ENCODE measurements at places on chromosomes 7 and 10.

DNA sequence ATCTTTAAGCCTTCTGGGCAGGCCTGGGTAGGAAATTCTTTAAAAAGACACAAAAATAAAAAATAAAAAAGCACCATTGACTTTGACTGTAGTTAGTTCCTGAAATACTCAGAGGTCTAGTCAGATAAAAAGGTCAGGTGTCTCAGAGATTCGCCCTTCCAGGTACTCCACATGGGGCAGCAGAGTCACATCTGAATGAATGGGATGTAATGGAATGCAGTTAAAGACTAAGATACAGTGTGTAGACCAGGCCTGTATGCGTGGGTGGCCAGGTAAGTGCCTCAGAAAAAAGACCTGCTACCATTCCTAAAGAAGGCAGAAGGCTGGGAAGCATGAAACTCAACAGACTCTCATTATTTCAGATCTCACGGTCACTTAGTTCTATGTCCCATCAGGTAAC is 68.6 kb upstream of the SEM1 start:
- no peak for DNase-seq

DNA sequence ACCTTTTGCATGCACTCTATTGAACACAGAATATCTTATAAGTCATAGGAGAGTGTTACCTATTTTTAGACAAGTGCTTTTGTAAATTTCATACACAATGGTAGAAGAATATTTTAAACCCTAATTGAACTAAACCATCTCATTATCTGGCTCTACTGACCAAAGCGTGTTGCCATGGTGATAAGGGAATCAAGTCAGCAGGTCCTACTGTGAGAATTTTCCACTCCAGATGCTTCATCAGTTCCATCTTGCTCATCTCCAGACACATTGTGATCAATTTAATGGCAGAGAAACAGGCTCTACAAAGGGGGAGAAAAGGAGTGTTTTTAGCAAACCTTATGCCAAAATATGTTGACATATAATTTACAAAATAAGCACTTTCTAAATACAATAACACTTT is 621.9 kb upstream of the GHITM start:
- DNase-seq = no peak

- DNase-seq = no peak
Observed at GRCh38 chr10:64376167-64376566, 855.0 kb downstream of the REEP3 start.

GRCh38 chr7:51124321-51124720 is 192.3 kb downstream of the COBL start:
- no peak for DNase-seq

- no peak for DNase-seq
Observed at GRCh38 chr7:47843291-47843690, 105.0 kb downstream of the PKD1L1 start.

GRCh38 chr7:37433166-37433565 is 15.5 kb downstream of the ELMO1 start:
- no peak for DNase-seq

DNA sequence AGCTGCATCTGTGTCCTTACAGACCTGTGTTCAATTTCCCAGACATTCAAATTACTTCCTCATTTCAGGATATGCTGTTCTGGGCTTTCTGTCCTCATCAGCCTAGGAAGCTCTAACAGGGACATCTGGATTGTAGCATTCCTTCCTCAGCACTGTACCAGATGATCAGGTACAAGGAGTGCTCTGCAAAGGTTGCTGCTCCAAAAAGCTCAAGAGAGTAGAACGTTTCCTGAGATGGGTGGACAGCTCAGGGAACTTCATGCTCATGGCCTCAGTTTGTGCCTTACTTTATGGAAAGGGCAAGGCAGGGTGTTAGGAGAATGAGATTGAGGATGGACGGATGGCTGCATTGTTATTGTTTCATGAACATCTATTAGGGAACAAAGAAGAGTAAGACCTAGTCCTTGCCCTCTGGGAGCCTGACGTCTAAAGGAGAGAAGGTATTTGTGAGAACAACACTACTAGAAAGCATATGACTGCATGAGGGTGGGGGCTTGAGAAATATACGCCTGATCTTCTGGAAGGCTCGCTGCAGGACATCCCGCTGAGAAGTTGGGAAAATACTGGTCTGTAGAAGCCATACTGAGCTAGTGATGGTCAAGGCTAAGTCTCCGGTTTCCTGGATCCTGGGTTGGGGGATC is 10.5 kb upstream of the ZNF212 start:
- DNase-seq = no peak

- no peak for DNase-seq
Observed at GRCh38 chr7:16851829-16852228, 30.0 kb downstream of the AGR3 start.

DNA sequence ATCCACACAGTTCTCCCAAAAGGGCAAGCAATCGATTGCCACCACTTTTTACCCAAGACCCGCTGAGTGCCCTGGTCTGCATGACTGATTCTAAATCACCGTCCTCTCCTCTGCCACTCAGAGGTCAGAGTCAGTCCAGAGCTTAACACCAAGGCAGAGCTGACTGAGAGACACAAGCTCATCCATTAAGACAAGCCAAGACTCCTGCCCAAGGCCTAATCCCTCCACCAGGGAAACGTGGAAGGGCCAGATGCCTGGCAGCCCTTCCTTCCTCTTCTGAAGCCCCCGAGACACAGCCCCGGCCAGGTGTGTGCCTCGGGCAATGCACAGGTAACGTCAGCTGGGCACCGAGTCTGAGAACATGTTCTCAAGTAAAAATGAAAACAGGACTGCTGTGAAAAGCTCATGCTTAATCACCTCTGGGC is 51.7 kb downstream of the DIP2C start:
- DNase-seq = no peak

GRCh38 chr10:99224766-99225165 is 10.9 kb downstream of the HPSE2 start:
- DNase-seq = no peak

GRCh38 chr7:142557971-142558582 is 191.2 kb upstream of the PRSS1 start:
- DNase-seq = no peak

- no peak for DNase-seq
Observed at GRCh38 chr7:84829719-84830118, 357.1 kb downstream of the SEMA3D start.

Data from stimulated activated CD8-positive, alpha-beta memory T cell treated with anti-CD3 and anti-CD28 coated beads, Interleukin-4, amount 100 ng/mL, for 1 hour (primary cell).